CD4-positive, alpha-beta T cell treated with Interleukin-21 for 1 hour (primary cell): ENCODE measurements at places on chromosomes 3 and 15.

- DNase-seq = peak; percentile 10
These were observed 39.3 kb downstream of the EDEM1 start for GRCh38 chr3:5226783-5227182.

GRCh38 chr15:57288926-57289580 is 87.3 kb upstream of the CGNL1 start:
- DNase-seq = no peak

DNA sequence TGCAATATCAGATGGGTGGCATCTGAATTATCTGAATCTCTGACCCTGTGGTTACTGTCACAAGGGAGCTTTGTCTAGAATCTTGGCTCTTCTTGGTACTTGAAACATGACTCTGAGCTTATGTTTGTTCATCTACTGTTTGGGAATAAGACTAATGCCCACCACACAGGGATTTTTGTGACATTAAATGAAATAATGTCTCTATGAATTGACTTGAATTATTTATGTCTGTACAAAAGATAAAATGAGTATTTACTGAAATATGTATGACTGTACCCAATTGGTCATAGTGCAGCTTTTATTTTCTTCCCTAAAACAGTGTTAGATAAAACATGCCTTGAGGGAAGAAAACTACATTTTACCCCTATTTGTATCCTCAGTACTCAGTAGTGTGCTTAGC is 87.9 kb upstream of the ZPLD1 start:
- DNase-seq = no peak

- DNase-seq = no peak
These were observed 365.9 kb downstream of the CACNA2D3 start for GRCh38 chr3:54488297-54488696.

DNA sequence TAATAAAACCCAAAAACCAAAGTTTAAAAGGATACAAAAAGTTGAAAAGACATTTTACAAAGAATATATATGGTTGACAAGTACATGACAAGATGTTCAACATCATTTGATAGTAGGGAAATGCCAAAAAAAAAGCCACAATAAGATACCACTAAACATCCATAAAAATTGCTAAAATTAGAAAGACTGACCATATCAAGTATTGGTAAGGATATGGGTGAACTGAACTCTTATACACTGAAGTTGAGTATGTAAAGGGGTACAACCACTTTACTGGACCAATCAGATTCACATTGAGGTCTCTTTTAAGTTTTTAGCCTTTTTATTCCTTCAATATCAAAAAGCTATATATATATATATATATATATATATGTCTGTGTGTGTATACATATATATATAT is 190.5 kb upstream of the P2RY1 start:
- no peak for DNase-seq

- DNase-seq = no peak
These were observed 181.9 kb upstream of the CHL1 start for GRCh38 chr3:14652-15051.

- DNase-seq = no peak
These were observed 107.8 kb downstream of the SNRK start for GRCh38 chr3:43394041-43394554.

GRCh38 chr15:63677778-63678177 is 80.6 kb downstream of the FBXL22 start:
- no peak for DNase-seq

DNA sequence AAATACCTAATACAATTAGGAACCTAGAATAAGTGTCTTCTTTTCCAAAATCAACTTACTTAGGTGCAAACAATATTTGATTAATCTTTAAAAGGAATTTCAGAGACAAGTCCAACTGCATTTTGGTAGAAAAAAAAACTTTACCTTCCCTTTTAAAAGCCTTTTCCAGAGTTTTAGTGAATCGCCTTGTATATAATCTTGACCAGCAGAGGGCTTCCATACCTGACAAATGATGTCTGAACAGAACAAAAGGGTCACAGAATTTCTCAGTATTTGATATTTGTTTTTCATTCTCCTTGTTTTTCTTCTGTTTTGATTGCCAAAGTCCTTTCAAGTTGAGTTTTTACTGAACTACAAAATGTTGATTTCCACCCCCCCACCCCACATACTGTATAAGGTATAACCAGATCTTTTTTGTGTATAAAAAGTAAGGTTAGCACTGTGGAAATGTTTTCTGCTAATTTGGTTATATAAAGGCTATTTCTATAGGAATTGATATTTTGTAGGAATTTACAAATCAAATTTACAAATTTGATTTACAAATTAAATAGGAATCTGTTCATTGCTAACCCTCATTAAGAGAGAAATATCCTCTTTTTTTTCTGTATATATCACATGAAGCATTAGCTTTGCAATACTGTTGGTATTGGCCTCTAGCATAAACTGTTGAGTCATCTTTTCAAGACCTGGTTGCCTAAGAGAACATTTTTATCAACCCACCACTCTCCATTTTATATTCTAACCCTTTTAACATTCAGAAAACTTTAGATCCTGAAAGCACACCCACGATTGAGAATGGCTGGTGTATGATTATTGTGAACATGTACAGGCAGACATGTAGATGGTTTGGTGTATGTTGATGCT is 464.1 kb upstream of the RARB start:
- DNase-seq = no peak

DNA sequence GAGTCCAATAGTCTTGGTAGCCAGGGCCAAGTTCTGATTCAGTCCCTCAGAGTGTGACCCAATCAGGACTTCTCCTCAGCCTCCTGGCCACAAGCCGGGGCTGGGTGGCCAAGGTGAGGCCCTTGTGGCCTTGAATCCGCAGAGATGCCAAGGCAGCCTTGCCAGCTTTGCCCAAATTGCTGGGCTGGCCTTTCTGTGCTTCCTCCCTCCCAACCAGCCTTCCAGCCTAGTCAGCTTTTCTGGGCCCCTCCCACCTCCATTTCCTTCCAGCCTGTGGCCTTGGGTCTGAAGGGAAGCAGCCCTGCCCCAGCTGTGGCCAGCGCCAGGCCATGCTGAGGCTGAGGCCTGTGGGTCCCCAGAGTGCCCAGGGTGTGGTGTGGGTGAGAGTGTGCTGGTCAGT is 34.3 kb upstream of the ANKDD1A start:
- DNase-seq = peak; percentile 15

- DNase-seq = no peak
These were observed 255.3 kb upstream of the UBE2E2 start for GRCh38 chr3:22947851-22948250.

DNA sequence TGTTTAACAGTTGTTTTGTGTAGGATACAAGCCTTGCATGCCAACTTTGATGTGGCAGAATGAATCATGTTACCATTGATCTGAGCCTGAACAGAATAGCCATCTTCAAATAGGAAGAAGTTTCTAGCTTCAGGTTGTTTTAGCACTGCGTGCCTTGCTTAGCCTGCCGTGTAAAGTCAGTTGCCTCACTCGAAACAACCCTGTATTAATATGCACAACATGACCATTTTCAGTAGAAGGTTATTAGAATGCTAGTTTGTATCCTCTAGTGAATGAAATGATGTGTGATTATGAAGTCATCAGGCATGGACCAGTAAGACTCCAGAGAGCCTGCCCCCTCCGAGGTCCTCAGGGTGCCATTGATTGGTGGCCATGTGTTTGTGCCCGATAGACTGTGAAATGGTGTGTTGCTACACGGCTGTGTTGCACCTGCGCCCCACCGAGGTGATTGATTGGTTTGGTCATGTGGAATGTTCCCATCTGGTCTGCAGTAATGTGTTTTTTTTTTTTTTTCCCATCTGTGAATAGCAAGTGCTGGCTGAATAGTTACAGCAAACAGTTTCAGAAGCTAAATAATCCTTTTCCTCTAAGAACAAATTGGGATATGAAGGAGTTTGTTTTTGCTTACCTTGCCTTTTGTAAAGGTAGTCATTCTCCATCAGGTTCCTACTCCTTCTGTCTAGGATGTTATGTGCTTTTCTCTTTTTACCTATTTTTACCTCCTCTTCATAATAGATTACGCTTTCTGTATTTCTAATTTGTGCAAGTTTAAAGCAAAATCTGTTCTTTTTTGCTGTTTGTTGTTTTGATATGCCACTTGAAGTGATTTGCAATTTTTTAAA is 214.9 kb downstream of the TCF12 start:
- DNase-seq = no peak

GRCh38 chr3:167843481-167843880 is 108.0 kb downstream of the SERPINI1 start:
- no peak for DNase-seq

- no peak for DNase-seq
These were observed 29.6 kb downstream of the TF start for GRCh38 chr3:133775835-133776234.

GRCh38 chr15:48796521-48796920 is 14.3 kb downstream of the CEP152 start:
- DNase-seq = no peak

- no peak for DNase-seq
These were observed 99.8 kb downstream of the MEGF11 start for GRCh38 chr15:66153549-66154415.

- DNase-seq = no peak
These were observed 12.9 kb downstream of the DLG1 start for GRCh38 chr3:197285557-197285956.

DNA sequence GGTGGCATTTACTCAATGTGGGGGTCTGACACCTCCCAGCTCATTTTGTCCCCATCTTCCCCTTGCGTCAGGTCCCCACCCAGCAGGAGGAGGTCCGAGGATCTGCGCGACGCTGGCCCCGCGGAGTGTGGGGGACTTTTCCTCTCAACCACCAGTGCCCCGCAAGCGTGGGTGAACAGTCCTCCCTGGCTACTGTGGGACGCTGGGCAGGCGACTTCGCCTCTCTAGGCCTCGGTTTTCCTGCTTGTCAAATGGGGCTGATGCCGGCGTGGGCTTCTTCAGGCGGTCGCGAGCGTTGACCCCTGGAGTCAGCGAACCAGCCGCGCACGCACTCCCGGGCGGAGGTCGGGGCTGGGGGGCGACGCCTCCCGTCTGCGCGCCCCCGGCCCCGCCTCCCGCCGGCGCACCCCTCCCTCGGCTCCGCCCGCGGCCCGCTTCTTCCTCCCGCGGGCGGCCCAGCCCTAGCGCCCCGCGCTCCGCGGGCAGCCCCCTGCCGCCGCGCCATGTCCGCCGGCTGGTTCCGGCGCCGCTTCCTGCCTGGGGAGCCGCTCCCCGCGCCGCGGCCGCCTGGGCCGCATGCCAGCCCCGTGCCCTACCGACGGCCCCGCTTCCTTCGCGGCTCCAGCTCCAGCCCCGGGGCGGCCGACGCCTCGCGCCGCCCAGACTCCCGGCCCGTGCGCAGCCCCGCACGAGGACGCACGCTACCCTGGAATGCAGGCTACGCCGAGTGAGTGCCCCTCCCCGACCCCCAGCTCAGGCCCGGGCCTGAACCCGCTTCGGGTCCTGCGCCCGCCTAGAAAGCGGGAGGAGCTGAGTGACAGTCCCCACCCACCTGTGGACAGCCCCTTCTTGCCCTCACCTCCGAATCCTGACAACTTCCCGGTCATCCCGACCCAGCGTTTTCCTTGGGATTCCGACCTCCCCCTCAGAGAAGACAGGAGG is at the start of gene PPM1M:
Gene PPM1M, plus strand, starts transcription at position 438 of the 942 bp plus-strand sequence. Its CDS starts 66 bp downstream, at position 504.
- peak; percentile 80 for DNase-seq

DNA sequence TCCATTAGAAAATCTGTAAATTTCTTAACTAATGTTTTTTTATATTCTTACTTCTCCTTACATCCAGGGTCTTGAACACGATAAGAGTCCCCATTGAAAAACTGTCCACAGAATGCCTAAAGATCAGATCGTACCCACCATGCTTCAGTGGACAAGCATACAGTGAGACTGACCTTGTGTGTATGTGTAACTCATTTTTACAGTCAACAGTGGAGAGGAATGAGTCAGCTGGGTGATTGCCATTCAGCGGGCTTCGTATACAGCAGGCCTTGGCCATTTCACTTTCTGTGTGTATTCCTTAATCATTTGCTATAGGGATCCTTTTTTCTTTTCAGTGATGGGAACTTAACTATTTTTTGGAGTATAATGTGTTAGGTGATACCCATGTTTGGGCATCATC is 10.6 kb downstream of the PARP14 start:
- DNase-seq = no peak

DNA sequence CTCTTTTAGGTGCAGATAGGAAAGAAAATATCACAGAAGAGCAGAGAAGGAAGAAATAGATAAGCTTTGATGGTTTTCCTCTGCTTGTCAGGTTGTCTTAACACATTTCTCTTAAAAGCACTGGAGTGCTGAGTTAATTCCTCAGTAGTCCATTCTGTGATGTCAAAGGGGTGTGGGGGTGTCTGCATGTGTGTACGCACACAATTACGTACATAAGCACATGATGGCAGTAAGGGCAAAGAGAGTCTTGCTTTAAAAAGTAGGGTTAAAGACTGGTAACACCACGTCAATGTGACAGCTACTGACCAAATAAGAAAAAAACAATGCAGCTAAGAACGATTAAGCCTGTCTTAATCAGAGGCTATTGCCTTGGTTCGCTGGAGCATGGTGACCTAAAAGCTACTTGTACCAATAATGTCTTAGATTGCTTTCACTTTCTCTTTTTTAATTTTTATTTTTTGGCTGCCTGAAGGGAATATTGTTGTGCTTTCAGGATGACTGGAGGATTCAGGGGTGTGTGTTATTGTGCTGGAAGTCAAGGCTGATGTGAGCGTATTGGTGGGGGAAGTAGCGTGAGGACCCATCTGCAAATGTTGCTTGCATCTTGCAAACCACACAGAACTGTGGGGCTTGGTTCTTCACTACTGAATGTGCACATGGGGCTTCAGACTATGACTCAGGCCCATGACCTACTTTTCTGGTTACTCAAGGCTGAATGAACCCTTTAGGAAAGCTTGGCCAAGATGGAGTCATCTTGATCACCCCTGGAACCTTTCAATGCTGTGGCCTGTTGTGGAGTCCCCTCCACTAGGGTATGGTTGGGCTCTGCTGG is 417.8 kb upstream of the TPM1 start:
- DNase-seq = no peak

DNA sequence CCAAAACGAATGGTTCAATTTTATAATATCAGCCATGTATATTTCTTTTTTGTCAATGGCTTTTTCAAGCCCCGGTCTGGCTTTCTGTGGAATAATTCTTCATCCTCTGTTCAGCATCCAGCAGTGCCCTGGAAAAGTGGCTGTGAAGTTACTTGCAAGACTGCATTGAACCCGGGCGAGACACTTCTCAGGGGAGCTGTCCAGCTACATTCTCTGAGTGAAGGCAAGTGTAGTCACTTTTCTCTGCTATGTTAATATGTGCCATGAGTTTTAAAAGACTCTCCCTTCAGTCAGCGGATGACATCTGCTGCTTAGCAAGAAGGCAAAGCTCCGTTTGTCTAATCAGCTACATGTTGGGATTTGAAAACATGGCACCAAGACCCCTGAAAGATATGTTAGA is 81.3 kb upstream of the RGMA start:
- no peak for DNase-seq

- no peak for DNase-seq
These were observed 59.5 kb upstream of the MCF2L2 start for GRCh38 chr3:183487896-183488295.

- DNase-seq = no peak
These were observed 151.6 kb downstream of the PGPEP1L start for GRCh38 chr15:98855815-98856531.

- no peak for DNase-seq
These were observed 134.0 kb downstream of the TPRA1 start for GRCh38 chr3:127456471-127457093.

- DNase-seq = no peak
These were observed 241.1 kb downstream of the ZNF621 start for GRCh38 chr3:40765884-40766283.

- DNase-seq = peak; percentile 19
These were observed 62.1 kb upstream of the NR2C2 start for GRCh38 chr3:14885307-14885706.
